ENCODE measurements at places on chromosomes 2 and 18. TPM values are rescaled to one million over a fixed set of nuclear protein-coding genes. Genes with fewer than 3 reads are reported as not detected.

DNA sequence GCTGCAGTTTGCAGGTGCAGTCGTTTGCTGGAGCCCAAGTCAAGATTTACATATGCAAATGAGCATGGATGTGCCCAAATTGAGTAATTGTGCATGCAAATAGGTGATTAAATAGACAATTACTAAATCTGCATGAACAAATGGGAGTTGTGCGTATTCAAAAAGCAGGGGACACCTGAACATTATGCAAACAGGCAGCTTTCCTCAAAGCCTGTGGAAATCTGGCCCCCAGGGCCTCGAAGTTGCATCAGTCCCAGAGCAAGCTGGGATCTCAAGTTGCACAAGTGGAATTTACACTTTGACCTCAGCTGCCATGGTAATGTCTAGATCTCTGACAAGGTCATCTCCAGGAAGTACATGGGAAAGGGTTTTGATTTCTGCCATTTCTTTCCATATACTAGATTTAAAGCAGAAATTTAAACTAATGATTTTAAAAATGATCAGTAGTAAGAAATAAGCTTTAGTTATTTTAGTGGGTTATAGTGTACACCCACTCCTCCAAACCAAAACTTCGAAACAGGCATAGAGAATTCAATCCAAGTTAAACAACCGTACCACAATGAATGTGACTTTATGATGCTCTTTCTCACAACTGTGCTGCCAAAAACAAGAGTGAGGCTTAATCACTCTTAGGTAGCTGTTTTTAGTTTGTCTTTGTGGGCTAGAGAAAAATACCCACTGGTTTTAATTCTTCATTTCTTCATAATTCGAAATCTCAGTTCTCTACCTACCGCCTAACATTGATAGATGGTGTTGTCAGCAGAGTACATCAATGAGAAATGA is 110.7 kb downstream of the RND3 start:
- no peak for DNase-seq

GRCh38 chr2:70484086-70484485 is 69.5 kb downstream of the TGFA start:
- no peak for DNase-seq

DNA sequence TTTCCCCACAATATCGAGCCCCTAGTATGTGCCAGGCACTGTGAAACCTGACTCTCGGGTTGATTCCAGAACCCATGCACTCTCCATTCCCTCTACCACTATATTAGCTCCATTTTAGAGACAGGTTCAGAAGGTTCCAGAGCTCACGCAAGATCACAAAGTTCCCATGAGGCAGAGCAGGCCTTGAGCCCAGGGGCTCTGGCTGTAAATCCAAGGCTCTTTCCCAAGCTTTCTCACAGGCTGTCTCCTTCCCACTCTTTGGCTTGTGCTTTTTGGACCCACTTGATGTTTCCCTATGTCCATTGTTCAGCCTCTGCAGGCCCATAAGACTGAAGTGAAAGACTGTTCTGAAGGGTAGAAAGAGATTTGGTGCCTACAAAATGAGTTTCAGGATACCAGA is 15.7 kb downstream of the KIAA2012 start:
- DNase-seq: no peak

DNA sequence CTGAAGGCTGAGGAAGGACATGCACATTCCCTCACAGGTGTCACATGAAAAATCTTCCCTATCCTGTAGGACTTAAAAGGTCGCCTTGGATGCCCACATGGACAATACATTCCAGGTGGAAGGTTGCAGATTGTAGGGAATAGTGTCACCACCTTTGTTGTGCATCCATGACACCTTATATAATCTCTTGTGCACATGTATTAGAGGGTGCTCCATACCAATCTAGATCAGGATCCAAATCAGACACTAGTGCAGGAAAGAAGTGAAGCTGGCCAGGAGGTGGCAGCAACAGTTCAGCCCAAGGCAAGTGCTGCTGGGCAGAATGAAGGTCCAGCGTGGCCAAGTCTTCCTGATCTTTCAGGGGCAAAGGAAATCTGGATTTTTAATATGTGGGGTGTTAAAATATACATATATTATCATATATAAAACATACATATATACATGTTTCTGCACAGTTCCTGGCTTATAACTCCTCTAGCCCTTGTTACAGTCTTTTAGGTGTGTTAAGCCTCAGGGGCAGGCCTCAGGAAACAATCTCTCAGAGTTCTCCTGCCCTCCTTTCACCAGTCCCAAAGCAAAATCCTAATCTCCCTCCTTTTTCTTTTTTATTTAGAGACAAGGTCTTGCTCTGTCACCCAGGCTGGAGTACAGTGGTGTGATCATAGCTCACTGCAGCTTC is 16.6 kb downstream of the NIF3L1 start:
- DNase-seq: peak; percentile 48

- DNase-seq: no peak
Measured at GRCh38 chr2:113831161-113831560, 58.7 kb upstream of the ACTR3 start.

DNA sequence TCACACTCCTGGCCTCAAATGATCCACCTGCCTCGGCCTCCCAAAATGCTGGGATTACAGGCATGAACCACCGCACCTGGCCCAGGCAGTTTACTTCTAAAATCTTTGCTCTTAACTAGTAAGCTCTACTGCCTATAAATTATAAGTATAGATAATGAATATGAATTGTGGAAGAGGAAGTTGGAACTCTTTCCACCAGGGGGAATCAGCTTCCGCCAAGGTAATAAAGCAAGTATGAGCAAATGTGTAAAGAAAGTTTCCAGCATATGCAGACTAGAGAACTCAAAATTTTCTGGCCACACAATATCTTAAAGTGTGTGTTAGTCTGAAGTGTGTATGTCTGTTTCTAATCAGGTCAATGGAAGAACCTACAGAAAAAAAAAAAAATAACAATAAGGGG is 68.1 kb downstream of the RMDN2 start:
- no peak for DNase-seq

DNA sequence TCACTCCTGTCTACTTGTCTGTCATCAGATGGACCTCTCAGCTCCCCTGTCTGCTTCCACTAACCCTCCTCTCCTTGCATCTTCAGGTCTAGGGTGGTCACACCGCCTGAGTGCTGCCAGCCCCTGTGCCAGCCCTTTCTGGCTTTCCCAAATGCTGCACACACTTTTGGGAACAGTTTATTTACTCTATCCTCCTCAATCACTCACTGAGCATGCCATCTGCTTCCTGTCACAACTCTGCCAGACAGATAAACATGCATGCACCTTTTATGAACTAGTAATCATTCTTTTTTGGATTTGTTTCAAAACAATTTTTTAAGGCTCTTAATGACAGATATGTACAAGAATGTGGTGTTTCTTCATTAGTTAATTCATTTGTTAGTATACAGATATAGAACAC is 56.3 kb upstream of the CCDC195 start:
- no peak for DNase-seq

- DNase-seq: no peak
Measured at GRCh38 chr2:102291319-102292075, 19.9 kb upstream of the IL1RL1 start.

- no peak for DNase-seq
Measured at GRCh38 chr18:21459706-21460286, 140.7 kb downstream of the ESCO1 start.

GRCh38 chr2:149389506-149390167 is 59.2 kb downstream of the LYPD6 start:
- DNase-seq: no peak

DNA sequence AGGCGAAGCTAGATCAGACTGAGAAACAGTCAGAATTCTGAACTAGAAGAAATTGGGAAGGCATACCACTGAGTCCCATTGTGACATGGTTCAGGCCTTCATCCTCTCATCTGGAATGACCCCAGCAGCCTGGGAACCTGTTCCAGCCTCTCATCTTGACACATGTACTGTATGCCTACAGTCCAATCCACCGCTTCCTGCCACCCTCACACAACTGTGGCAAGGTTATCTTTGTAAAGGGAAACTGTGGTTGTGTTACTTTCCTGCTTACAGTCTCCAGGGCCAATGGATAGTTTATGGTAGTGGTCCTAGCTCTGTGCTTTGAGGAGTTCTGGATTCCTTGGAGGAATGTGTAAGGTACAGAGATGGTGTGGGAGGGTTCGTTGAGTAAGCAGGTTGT is 296.9 kb upstream of the TRIB2 start:
- DNase-seq: no peak

DNA sequence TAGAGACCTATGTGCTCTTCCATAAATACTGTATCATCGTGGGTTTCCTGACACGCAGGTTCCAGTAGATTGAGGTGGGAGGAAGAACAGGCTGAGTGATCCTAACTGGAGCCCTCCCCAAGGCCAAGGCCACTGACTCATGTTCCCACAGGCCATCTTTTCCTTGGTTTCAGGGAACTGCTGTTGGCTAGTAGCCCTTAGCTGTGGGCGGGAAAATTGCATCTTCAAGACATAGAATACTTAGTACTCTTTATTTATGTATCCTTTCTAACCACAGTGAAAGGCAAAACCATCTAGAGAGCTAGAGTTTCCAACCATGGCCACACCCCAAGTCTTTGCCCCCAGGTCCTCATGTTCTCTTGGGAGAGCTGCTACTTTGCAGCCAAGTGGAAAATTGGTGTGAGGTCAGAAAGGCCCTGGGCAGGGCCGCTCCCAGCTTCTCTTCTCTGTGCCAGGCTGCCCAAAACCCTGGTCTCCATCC is 55.9 kb downstream of the COPS8 start:
- DNase-seq: no peak

- DNase-seq: no peak
Measured at GRCh38 chr2:19140463-19141208, 217.8 kb downstream of the OSR1 start.

- no peak for DNase-seq
Measured at GRCh38 chr2:65638443-65638842, 206.0 kb upstream of the SPRED2 start.

- no peak for DNase-seq
Measured at GRCh38 chr18:22734791-22735627, 198.1 kb upstream of the RBBP8 start.

- no peak for DNase-seq
Measured at GRCh38 chr18:25052511-25052921, 299.4 kb downstream of the ZNF521 start.

- DNase-seq: no peak
Measured at GRCh38 chr18:50422286-50422898, 47.5 kb downstream of the SKA1 start.

DNA sequence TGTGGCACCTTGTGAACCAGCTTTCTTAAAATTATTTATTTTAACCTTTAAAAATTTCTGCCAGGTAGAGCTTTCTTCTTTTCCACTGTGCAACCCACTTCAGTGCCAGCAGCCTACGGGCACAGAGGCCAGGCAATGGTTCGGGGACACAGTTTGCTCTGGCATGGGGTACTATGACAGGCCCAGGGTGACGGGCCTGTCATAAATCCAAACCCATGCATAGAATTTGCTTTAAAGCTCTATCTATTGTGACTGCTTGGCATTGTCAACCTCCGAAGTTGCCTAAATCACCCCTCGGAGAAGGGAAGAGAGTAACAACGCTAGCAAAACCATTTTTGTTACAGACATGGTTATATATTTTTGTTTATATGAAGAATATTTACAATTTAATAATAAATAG is 1.5 kb downstream of the ODC1 start:
- DNase-seq: no peak

- peak; percentile 58 for DNase-seq
Measured at GRCh38 chr2:8525582-8526402, 156.1 kb upstream of the ID2 start.

GRCh38 chr2:226868331-226869162 is 32.7 kb downstream of the RHBDD1 start:
- no peak for DNase-seq

GRCh38 chr18:24584813-24585212 is 124.4 kb downstream of the HRH4 start:
- DNase-seq: no peak

DNA sequence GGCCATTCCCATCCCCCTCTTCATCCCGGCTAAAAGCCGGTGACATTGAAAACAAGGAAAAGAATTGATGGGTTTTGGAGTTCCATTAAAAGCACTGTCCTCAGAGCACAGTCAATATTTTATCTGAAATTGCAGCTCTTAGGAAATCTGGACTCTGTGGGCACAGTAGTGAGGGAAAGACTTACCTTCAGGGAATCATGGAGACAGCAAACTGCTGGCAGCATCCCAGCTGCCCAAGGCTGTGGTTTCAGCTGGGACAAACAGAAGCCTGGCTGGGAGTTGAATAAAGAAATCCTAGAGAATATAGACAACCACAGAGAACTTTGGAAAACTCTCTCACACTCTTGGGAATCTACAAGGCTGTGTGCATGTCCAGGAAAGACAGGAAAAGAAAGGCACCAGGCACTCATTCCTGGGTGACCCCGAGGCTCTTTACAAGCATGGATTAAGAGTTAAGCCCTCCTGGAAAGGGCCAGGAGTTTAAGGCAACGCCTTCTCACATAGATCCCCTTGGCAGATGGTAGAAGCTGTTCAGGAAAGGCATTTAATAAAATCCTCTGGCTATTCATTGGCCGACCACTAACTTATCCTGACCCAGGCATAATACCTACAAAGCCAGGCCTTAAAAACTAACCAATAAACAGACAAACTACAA is 255.1 kb downstream of the MYT1L start:
- DNase-seq: no peak

GRCh38 chr2:101723371-101724124 is 26.0 kb downstream of the MAP4K4 start:
- no peak for DNase-seq

GRCh38 chr18:67265464-67266245 is 250.9 kb downstream of the DSEL start:
- no peak for DNase-seq

GRCh38 chr2:235514627-235515363 is 21.0 kb downstream of the AGAP1 start:
- no peak for DNase-seq

GRCh38 chr2:207112383-207112782 is 53.4 kb downstream of the KLF7 start:
- no peak for DNase-seq

Gene UGT1A6
- total RNA-seq: not detected

Gene NGEF
- not detected for total RNA-seq

Gene SCN1A
- total RNA-seq: not detected

Gene FLACC1
- total RNA-seq: 5.0 TPM

Gene ACVR1C
- total RNA-seq: 0.39 TPM

Gene SERPINB3
- not detected for total RNA-seq

Gene GREB1
- 0.39 TPM for total RNA-seq

Gene SPR
- not detected for total RNA-seq

Gene CRYGD
- not detected for total RNA-seq

Gene SH2D6
- total RNA-seq: 1.1 TPM

Gene ANKRD30B
- not detected for total RNA-seq

Gene SLC8A1
- total RNA-seq: 0.12 TPM
